CD4-positive, alpha-beta T cell treated with Interleukin-2 at 100 ng/mL for 4 hours (primary cell): ENCODE measurements at places on chromosomes 5 and 9.

DNA sequence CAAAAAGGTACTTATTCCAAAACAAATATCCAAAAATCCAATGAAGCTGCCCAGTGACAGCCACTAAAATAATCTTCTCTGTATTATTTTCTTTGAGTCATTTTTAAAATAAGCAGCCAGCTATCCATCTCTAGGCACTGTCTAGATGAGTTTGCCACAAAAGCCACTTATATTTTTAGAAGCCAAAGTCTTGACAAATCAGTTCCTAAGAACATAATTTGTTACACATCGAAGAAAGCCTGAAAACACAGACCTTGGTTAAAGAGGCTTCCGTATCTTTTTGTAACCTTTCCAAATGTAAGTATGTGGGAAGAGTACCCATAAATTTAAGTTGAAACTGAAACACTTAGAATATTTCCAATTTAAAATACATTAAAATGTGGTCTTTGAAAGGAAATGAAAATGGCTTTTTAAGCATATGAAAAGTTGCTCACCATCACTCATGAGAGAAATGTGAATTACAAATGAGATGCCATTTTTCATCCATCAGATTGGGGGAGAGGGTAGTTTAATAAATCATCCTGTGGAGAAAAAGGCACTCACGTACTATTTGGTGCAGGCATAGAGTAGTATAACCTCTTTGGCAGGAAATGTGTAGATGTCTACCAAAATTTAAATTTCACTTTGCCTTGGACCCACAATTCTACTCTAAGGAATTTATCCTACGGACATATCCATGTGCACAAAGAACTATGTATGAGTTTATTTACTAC lies 180.4 kb downstream of the MLLT3 start:
- no peak for DNase-seq

DNA sequence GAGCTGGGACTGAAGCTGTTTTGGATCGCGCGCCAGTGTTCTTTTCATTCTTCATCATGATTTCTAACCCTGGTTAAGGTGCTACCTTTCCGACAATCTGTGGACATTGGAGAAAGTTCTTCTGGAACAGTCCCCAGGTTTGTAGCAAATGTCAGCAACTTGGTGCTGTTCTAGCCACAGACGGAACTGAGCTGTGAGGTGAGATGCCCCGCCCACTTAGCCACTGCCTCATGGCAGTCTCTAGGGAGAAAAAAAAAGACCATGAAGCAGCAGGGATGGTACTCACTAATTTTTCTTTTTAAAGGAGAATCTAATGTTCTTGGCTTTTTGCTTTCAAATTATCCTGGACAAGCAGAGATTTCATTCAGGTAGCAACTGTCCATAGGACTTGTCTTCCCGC lies 72.1 kb upstream of the STK32A start:
- no peak for DNase-seq

DNA sequence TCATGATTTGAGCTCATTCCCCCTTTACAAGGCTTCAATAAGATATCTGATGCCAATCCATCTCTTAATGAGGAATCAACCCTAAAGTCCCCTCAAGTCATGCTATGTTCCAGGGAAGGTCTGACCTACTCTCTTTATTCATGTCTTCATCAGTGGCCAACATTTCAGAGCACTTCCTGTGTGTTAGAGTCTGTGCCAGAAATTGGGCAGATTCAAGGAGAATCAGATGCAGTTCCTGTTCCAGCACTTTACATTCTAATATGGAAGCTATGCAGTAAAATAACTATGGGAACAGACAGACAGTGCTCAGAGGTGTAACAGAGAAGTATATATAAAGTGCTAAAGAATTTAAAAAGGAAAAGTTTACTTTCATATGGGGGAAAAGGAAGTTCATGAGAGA lies 193.4 kb upstream of the NR4A3 start:
- no peak for DNase-seq

- no peak for DNase-seq
These were observed 100.1 kb upstream of the LIFR start for GRCh38 chr5:38656568-38656967.

- DNase-seq = no peak
These were observed 209.6 kb upstream of the PDE4D start for GRCh38 chr5:60102961-60103693.
